ENCODE measurements at places on chromosomes 12 and 14. TPM values are rescaled to one million over a fixed set of nuclear protein-coding genes. Genes with fewer than 3 reads are reported as not detected.

GRCh38 chr14:56208520-56208919, 90.3 kb downstream of the PELI2 start:
- DNase-seq, result no peak

DNA sequence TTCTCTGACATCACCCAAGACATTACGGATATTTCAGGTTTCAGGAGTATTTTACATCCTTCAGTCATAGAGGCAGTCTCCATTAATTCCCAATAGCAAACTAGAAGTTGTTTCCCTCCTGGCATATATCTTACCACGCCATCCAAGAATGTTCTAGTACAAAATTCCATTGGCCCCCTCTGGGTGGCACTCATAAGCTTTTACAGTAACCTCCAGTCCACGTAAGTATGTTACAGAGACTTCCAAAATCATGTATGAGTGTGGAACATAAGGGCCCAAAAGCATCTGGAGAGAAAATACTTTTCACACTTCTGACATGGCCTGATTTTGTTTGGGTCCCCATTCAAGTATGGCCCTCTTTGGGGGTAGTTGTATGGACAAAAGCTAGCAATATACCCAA, 58.1 kb upstream of the DHRS4 start:
- DNase-seq, result no peak

GRCh38 chr14:97581016-97581415, 783.8 kb downstream of the VRK1 start:
- DNase-seq, result no peak

DNA sequence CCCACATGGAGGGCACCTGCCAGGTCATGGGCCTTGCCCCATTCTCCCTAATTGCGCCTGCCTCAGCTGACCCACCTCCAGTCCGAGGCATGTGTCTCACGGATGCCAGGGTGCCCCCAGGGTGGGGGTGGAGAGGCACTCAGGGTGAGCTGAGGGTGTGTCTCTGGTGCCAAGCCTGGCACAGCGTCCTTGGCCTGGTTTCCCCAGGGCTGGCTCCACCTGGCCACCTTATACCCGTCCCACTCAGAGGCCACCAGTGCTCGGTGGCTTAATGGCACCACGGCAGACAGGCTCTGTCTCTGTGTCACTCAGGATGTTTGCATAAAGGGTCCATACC, 33.6 kb upstream of the TDRD9 start:
- no peak for DNase-seq

- DNase-seq, result no peak
Measured at GRCh38 chr12:109860977-109861376, 19.4 kb downstream of the GLTP start.

GRCh38 chr14:74085047-74085637, 386 bp downstream of the LIN52 start:
- DNase-seq, result no peak

GRCh38 chr14:102784892-102785594, 7.8 kb downstream of the TRAF3 start:
- no peak for DNase-seq

- DNase-seq, result no peak
Measured at GRCh38 chr12:26331960-26332359, 136.6 kb downstream of the SSPN start.

- no peak for DNase-seq
Measured at GRCh38 chr12:12128670-12129069, 57.9 kb downstream of the BCL2L14 start.

- no peak for DNase-seq
Measured at GRCh38 chr12:10810068-10810467, at the start of gene TAS2R9. Gene TAS2R9, minus strand, starts transcription at chr12:10810168. Its CDS starts 93 bp downstream, at chr12:10810075.

GRCh38 chr12:24246934-24247333, 297.5 kb upstream of the SOX5 start:
- no peak for DNase-seq

The STXBP6 gene
- total RNA-seq, result 42.9 TPM

The PZP gene
- total RNA-seq, result 1.7 TPM

The HELB gene
- 15.0 TPM for total RNA-seq

The KICS2 gene
- 5.7 TPM for total RNA-seq

Measured in urinary bladder (tissue), 4 donors.